ENCODE measurements at places on chromosomes 16 and 17. TPM values are rescaled to one million over a fixed set of nuclear protein-coding genes. Genes with fewer than 3 reads are reported as not detected.

- DNase-seq: no peak
Measured at GRCh38 chr16:72858665-72859493, 189.0 kb downstream of the ZFHX3 start.

DNA sequence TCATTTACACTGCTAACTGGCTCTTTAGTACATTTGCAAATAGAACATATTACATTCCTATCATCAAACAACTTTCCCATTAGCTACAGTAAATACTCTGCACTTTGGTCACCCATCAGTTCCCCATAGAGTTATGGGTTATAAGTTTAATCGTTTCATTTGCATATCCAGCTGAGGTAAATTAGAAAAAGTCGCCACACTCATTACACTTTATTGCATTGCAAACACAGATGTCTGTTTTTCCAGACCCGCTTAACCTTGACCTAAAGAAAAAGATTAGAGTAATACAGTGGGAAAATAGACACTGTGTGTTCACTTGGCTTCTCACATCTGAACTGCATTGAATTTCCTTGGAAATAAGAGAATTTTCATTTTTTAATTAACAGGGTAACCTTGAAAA lies 213.1 kb upstream of the PSMD7 start:
- DNase-seq: no peak

GRCh38 chr17:16081507-16082087 lies 82.0 kb downstream of the TTC19 start:
- no peak for DNase-seq

DNA sequence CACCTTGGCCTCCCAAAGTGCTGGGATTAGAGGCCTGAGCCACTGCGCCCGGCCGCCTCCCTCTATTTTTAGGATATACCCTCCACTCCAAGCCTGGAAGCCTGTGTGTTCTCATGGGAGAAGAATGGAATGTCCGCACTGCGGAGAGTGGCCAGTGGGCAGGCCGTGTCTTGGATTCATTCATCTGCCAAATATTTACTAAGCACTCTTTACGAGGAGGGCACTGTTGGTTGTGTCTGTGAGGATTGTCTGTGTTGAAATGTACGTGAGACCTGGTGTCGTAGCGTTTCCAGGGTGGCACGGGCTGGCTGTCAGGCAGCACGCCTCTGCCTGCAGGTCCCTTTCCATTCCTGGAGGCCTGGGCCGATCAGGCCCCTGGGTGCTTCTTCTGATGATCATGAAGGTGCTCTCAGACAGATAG lies 19.2 kb downstream of the PGS1 start:
- no peak for DNase-seq

- no peak for DNase-seq
Measured at GRCh38 chr17:64154717-64155116, 24.8 kb upstream of the ERN1 start.

- DNase-seq: no peak
Measured at GRCh38 chr17:72887322-72887721, 205.2 kb downstream of the SLC39A11 start.

GRCh38 chr16:72848759-72849664 lies 198.9 kb downstream of the ZFHX3 start:
- no peak for DNase-seq

DNA sequence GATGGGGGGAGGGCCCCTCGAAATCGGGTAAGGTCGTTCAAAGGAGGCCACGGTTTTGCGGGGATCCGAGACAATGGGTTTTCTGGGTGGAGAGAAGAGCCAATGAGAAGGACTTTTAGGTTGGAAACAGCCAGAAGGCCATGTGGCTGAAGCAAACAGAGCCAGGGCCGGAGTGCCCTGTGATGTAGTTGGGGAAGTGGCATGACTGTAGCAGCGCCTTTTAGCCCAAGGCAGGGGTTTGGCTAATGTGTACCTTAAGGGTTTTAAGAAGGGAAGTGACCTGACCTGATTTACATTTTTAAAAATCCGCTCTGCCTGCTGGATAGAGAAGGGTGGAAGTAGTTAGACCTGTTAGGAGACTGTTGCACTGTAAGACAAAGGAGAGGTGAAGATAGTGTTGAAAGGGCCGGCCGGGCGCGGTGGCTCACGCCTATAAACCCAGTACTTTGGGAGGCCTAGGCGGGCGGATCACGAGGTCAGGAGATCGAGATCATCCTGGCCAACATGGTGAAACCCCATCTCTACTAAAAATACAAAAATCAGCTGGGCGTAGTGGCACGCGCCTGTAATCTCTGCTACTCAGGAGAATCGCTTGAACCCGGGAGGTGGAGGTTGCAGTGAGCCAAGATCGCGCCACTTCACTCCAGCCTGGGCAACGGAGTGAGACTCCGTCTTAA lies 1.0 kb downstream of the LYRM1 start:
- peak; percentile 79 for DNase-seq

DNA sequence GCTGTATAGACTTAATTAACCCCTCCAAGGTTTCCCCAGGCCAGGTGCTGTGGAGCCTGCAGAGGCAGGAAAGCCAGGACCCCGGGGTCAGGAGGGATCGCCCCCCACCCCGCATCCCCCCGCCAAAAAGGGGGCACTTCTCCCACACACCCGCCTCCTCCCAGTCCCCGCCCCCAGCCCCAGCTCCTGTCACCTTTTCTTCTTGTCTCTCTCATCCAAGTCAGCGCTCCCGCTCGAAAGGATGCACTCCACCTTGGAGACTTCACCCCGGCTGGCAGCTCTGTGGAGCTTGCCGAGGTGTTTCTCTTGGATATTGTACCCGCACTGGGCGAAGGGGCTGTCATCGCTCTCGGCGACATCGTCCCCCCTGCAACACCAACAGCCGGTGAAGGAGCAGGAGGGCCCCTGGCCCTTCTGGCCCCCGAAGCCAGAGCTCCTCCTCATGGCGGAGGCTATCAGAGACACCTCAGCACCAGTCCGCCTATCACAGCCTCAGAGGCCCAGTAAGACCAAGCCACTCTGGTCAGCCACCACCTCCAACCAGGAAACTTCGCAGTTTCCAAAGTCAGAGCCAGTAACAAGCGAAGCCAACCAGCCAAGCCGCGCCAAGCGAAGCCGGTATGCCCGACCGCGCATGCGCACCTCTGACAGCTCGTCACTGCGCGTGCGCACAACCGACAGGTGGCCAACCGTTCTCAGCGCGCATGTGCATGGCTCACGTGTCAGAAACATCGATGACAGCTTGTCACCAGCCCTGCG lies 52.5 kb downstream of the SHCBP1 start:
- no peak for DNase-seq

DNA sequence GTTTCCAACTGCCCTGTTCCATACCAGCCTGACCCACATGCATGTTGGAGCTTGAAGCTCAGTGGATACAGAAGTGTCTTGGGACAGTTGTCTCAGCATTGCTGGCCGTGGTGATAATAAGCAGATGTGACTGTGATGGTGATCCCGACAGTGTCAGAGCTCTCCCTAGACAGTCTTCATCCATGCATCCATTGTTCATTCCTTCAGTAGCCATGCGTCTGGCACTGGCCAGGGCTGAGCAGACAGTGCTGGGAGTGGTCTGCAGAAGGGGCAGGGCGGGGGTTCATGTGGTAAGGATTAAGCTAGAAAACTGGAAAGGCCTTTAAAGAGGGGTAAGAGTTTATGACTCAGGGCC lies 68.1 kb downstream of the GNAO1 start:
- no peak for DNase-seq

GRCh38 chr17:82568997-82569393 lies 49.5 kb downstream of the FOXK2 start:
- DNase-seq: no peak

DNA sequence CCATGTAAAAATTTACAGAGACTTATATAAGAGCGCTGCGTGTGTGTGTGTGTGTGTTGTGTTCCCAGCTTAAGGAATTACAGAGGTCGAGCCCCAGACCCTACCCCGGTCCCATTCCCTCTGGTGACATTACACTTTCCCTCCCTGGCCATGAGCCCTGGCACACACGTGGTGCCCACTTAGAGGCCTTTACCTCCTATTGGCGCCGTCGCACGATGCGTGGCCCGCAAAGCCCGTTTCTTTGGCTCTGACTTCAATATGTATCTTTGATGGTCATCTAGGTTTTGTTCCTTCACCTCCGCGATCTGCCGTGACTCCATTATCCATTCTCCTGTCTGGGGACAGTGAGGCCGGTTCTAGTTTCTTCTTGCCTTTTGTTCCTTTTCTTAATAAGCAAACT lies 96.9 kb upstream of the CHMP6 start:
- DNase-seq: no peak

DNA sequence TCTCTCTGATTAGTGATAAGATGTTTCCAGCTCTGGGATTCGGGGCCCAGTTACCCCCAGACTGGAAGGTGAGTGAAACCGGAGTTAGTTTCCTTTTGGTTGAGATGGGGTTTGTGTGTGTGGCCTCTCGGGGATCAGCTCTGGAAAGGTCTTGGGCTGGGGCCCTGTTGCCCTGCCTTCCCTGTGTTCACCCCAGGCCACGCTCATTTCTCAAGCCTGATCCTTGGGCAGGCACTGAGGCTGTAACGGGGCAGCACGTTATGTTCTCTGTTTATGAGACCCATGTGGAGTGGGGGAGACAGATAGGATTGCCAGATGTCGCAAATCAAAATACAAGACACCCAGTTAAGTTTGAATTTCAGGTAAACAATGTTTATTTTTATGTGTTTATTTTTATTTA lies 35.5 kb downstream of the CPNE2 start:
- DNase-seq: no peak

Gene NUDT7
- total RNA-seq: 4.3 TPM

Gene PRKCB
- total RNA-seq: not detected

Gene TOX3
- 6.0 TPM for total RNA-seq

Gene VAT1L
- not detected for total RNA-seq

Gene C16orf96
- total RNA-seq: 0.19 TPM

Gene KCNAB3
- 2.0 TPM for total RNA-seq

Gene CDK3
- 6.8 TPM for total RNA-seq

Gene GCGR
- total RNA-seq: 1.0 TPM

All from Caco-2 (cell line).